ENCODE measurements at places on chromosomes 1 and 21.

- no peak for DNase-seq
These were observed 420.9 kb upstream of the CAMK1G start for GRCh38 chr1:209162651-209163050.

- no peak for DNase-seq
These were observed 605 bp downstream of the TNFRSF9 start for GRCh38 chr1:7940034-7940433.

DNA sequence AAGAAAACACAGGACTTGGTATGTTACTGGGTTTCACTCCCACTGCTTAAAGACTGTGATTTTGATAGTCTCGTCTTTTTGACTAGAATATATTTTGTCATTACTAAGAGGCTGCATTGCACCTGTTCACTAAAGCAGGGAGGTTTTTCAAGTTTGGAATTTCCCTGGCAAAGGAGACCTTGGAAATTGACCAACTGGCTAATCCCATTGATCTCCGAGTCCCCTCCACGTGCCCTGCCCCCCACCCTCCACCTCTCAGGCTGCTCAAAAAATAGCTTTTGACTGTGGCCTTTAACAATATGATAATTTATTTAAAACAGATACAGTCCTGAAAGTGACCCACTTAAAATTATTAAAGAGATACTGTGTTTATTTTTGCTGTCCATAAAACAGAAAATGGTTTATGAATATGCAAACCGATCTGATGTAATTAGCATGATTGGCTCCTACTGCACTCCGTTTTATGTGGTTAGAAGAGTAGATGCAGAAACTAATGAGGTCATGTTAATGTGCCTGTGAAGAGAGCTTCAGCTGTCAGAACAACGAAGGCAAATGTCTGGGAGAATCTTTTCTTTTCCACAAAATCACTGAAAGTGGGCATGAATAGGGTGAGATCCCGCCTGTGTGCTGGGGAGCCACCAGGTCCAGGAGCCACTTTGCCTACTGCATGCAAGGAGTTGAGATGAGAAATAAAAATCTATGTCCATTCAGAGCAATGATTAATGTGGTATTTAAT lies 361.5 kb downstream of the RRAGC start:
- DNase-seq, result no peak

DNA sequence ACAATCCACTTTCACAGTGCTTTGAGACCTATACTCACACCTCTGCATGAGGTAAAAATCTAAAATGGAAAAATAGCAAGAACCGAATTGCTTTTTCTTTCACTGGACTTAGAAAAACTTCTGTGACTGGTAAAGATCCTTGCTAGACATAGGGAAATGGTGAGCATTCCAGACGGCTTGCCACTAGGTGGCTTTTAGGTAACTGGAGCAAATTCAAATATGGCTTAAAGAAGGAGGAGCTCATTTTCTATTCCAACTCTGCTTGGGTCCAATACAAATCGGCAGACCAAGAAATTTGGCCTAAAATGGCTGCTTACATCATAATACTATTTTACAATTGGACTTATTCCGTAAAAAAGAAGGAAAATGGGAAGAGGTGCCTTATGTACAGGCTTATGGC lies 977.9 kb downstream of the ADGRL2 start:
- DNase-seq, result no peak

DNA sequence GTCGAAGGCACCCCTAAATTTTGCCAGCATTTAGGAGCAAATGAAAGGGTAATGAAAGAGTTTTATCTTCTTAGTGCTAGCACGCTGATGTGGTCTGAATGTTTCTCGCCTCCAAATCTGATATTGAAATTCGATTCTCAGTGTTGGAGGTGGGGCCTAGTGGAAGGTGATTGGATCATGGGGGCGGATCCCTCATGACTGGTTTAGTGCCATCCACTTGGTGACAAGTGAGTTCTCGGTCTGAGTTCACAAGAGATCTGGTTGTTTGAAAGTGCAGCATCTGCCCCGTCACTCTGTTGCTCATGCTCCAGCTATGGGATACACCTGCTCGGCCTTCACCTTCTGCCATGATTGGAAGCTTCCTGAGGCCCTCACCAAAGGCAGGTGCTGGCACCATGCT lies 75.1 kb upstream of the ZBTB40 start:
- no peak for DNase-seq

DNA sequence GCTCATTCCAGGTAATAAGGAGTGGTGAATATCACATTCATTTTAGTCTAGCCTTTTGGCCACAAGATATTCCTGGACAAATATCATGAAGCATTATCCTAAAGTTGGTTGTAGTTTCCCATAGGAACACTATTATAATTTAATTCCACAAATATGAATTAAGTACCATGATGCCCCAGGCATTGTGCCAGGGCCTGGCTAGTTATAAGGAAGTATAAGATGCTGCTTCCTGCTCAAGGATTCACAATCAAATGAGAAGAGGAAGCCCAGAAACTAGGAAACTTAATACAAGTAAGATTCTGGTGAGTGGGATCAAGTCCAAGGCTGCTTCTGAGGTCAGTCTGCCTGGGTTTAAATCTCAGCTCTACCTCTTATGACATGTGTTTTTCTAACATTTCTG lies 30.6 kb upstream of the ZP4 start:
- no peak for DNase-seq

GRCh38 chr1:186783193-186783592 lies 45.6 kb upstream of the PLA2G4A start:
- no peak for DNase-seq

GRCh38 chr21:26067836-26068594 lies 102.6 kb downstream of the APP start:
- DNase-seq, result no peak

DNA sequence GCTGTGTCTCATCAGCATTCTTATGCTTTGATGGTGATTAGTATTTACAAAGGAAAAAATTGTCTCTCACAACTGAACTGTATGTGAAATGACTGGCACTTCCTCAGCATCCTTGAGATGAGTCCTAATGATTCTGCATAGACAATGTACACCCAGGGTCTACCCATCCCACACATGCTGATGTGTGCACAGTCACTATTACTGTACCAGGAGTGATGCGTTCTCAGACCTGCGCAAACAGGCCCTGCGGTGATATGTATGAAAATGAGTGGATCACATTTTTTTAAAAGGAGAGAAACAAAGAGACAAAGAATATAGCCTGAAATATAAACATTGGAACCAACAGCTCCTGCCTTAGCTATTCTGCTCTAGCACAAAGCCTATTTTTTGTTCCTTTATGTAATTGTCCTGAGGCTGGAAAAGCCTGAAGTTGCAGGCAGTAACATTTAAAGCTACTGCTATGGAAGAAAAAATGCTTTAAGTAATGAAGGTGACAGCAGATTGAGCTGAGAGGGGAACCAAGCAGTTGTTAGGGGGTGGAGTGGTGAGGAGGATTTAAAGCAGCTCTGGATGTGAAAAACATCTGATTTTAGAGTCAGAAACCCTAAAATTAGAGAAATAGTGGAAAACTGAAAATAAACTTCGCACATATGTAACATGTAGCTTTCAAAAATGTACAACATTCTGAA lies 5.5 kb downstream of the RCAN1 start:
- DNase-seq, result no peak

- DNase-seq, result no peak
These were observed 11.1 kb downstream of the TNFSF18 start for GRCh38 chr1:173039626-173040025.

DNA sequence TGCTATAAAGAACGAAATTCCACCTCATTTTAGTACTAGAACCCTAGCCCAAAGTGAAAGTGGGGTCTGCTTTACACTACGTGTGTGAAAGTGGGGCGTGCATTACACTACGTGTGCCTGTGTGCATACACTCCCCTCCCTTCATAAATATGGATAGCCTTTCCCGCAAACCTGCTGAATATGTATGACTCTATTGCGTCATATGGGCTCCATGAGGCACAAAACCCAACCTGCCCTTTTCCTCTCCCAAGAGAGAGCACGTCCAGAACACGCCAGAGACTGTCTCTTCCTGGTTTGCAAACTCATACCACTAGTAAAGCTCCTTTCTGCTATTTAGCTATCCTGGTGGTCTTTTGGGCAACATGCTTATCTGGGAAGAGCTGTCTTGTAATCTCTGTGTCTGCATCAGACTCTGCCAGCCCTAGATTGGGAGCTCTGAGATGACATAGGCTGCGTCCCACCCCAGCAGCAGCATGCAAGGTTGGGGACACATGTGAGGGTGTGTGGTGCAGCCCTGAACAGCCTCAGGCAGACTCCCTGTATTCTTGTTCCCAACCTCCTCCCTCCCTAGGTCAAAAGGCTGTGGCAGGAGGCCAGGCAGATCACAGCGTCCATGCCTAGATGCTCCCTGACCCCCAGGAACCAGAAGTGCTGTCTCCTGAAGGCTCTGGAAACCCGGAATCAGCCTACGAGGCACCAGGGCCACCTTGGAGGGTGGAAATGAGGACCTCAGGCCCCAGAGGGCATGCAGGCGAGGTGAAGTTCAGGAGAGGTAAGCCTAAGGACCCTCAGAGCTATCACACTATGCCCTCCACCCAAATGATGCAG lies 12.3 kb upstream of the PADI1 start:
- DNase-seq, result no peak

- DNase-seq, result no peak
These were observed 4.5 kb downstream of the PMVK start for GRCh38 chr1:154931940-154932487.

GRCh38 chr21:20570824-20571232 lies 427.4 kb upstream of the NCAM2 start:
- no peak for DNase-seq

- no peak for DNase-seq
These were observed 459.5 kb downstream of the PTPRU start for GRCh38 chr1:29695803-29696202.

DNA sequence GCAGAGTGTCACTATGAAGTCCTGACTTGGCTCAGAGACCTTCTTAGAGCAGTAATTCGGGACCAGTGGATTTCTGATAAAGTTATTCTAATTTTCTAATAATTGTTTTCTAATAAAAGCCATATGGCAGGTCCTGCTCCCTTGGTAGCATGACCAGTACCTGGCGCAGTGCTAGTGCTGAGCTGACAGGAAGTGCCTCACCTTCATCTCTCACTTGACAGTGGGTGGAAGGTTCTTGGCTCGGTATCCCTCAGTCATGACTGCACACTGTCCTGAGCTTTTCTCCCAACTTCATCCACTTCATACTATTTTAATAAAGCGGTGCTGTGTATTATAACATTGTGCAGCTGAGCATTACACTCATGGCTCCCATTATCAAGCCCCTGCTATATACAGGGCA lies 14.1 kb downstream of the VANGL1 start:
- DNase-seq, result no peak

DNA sequence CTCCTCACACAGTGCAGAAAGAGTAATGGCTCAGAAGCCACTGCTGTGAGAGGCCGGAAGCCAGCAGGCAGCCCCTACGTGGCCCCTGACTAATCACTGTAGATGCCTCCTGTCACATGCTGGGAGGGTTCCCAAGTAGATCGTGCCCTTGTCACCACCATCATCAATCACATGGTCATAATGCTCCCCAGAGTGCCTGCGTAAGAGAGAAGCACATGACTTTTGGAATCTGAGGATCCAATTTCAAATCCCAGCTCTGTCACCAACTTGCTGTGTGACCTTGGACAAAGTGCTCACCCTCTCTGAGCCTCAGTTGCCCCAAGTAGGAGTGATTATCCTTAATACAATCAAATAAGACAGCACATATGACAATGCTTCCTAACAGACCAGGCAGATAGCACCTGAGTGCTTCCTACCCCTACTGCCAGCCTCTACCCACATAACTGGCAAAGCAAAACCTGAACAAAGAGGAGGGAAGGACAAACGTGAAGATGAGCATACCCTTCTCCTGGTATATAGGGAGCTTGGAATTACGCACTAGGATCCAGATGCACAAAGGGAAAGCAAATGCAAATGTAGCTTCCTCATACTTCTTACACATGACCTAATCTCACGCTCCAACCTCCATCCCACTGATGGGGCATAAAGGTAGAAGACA lies 65.7 kb downstream of the SDC3 start:
- DNase-seq, result no peak

GRCh38 chr1:39295901-39296300 lies 91.4 kb downstream of the MACF1 start:
- DNase-seq, result no peak

DNA sequence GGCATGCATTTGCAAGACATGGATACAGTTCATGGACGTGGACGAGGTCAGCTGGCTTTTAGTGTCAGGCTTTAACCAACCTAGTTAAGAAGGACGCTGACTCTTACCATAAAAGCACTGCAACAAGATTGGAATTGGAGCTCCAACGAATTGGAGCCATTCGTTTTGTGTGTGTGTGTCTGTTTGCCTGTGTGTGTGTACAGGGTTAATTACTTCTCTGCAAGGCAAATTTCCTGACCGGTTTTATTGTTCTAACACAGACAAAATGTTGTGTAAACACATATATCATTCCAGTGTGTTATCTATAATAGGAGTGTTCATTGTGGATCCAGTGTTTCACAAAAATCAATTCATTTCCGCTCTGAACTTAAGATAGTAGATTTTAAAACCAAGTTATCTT lies 7.9 kb downstream of the ITSN1 start:
- no peak for DNase-seq

DNA sequence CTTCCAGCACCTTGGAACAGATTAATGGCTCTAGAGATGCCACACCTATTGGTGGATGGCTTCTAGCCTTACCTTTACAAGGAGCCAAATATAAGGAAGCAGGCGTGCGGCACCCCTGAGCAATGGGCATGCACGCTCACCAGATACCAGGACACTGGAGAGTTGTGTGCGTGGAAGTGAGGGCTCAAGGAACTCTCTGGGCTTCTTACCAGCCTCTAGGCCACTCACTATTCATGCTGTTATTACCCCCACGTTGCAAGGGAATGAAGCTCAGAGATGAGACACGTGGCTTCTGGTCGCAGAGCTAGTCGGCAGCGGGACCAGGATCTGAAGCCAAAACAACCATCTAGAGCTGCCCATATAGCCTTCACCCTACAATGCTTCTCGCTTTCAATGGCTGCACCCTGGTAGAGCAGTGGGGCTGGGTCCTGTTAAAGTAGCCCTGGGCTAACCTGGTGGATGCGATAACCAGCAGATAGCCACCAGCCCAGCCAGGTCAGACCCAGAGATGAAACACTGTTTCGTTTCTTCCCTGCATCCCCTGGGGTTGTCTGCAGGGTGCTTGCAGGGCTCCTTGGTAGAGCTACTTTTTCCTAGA lies 396.4 kb upstream of the VAMP3 start:
- DNase-seq, result no peak

All from stimulated activated naive CD8-positive, alpha-beta T cell treated with anti-CD3 and anti-CD28 coated beads, Interleukin-15, Interleukin-2, amounts not matched to agents 100 U/mL and 50 U/mL, for 24 hours (primary cell).